ENCODE measurements at places on chromosomes 16 and 17.

GRCh38 chr16:23651943-23652468 lies 10.7 kb downstream of the DCTN5 start:
- H3K36me3 ChIP-seq: peaks cover 17% of the 10 kb centered on the region
- no peak overlapping the region for H3K4me3 ChIP-seq
- H3K27ac ChIP-seq: no peak overlapping the region
- H3K4me1 ChIP-seq: no peaks in the 10 kb centered on the region

- H3K4me3 ChIP-seq: no peak within 1 kb of the TSS
- H3K36me3 ChIP-seq: no peaks in the 10 kb centered on the region
- H3K4me1 ChIP-seq: no peaks in the 10 kb centered on the region
- no peak for DNase-seq
Observed at GRCh38 chr17:72120642-72121163, at the start of gene SOX9. SOX9 (plus strand) TSS chr17:72121020; CDS start chr17:72121392, 372 bp downstream.

DNA sequence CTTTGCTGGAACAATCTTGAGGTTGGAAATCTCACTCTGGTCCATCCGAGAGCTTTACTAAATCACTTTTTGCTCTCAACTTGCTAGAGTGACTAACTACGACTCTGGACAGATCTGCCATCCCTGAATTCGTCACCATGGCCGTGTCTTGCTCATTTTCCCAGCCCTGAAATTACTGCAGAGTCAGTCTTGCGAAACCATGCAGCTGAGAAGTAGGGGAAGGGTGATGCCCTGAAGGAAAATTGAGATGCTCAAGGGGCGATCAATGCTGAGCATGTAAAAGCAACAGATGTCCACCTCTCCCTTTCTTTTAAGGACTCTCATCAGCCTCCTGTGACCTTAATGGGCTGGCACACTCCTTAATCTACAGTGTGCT lies 18.8 kb downstream of the PCTP start:
- H3K27me3 ChIP-seq: no peaks in the 10 kb centered on the region
- H3K27ac ChIP-seq: no peak overlapping the region
- no peaks in the 10 kb centered on the region for H3K36me3 ChIP-seq
- no peak overlapping the region for H3K4me3 ChIP-seq
- DNase-seq: no peak
- H3K4me1 ChIP-seq: no peaks in the 10 kb centered on the region

GRCh38 chr17:41583137-41584127 lies 3.3 kb downstream of the KRT14 start:
- H3K36me3 ChIP-seq: no peaks in the 10 kb centered on the region
- no peak for DNase-seq
- H3K4me1 ChIP-seq: no peaks in the 10 kb centered on the region
- H3K27ac ChIP-seq: no peak overlapping the region
- no peak overlapping the region for H3K4me3 ChIP-seq

DNA sequence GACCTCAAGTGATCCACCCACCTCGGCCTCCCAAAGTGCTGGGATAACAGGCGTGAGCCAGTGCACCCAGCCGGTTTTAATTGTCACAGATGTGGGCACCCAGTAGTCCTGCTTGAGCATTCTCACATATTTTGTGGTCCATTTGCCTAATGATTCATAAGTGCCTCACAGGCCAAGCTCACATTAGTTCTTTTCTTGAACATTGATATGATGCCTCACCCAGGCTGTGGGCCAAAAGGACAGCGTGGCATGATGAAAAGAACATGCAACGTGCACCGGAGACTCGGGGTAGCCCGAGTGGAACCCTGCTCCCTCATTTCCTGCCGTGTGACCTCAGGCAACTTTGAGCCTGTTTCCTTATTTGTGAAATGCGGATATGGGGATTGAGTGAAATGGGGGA lies 181.9 kb downstream of the SNX29 start:
- no peaks in the 10 kb centered on the region for H3K4me1 ChIP-seq
- no peaks in the 10 kb centered on the region for H3K27me3 ChIP-seq
- H3K36me3 ChIP-seq: peaks cover 3% of the 10 kb centered on the region
- H3K27ac ChIP-seq: no peak overlapping the region
- no peak for DNase-seq

GRCh38 chr16:7804635-7805195 lies 472.1 kb downstream of the RBFOX1 start:
- H3K27ac ChIP-seq: no peak overlapping the region
- no peaks in the 10 kb centered on the region for H3K36me3 ChIP-seq
- no peak for DNase-seq
- no peaks in the 10 kb centered on the region for H3K27me3 ChIP-seq
- H3K4me1 ChIP-seq: no peaks in the 10 kb centered on the region
- no peak overlapping the region for H3K4me3 ChIP-seq

DNA sequence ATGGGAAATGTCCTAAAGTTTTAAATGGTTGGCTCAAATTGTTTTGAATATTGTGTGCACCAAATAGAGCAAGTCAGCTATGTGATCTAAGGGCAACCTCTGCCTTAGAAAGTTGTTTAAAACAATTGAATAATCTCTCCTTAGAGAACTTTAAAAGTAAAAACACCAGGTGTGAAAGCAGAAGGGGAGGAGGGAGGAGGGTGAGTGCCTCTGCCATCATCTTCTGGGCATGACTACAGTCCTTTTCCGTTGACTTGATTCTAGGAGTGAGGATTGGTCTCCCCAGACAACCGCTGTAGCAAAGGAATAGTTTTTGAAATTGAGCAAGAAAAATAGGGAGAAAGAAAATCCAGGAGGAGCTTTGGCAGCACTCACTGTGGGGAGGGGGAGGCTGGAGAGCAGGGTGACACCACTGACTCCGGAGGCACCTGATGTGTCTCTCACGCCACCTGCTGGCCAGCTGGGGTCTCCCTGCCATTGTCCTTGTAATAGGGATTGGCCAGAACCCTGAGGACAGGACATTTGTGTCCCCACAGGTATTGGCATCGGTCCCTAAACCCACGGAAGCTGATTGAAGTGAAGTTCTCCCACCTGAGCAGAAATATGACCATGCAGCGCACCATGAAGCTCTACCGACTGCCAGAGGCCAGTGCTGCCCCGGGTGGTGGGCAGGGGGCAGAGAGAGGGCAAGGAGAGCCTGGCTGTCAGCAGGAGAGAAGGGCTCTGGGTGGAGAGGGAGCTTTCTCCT lies 33.3 kb downstream of the PLCD3 start:
- no peak overlapping the region for H3K27ac ChIP-seq
- H3K4me1 ChIP-seq: peaks cover 10% of the 10 kb centered on the region
- H3K4me3 ChIP-seq: no peak overlapping the region
- peaks cover 87% of the 10 kb centered on the region for H3K36me3 ChIP-seq

- DNase-seq: no peak
- no peak overlapping the region for H3K4me3 ChIP-seq
- H3K27ac ChIP-seq: no peak overlapping the region
- peaks cover under 1% of the 10 kb centered on the region for H3K4me1 ChIP-seq
Observed at GRCh38 chr16:49477250-49477895, 103.8 kb downstream of the C16orf78 start.

- H3K4me3 ChIP-seq: no peak overlapping the region
- H3K4me1 ChIP-seq: peaks cover 6% of the 10 kb centered on the region
- no peak overlapping the region for H3K27ac ChIP-seq
- no peak for DNase-seq
- peaks cover 6% of the 10 kb centered on the region for H3K27me3 ChIP-seq
- H3K36me3 ChIP-seq: no peaks in the 10 kb centered on the region
Observed at GRCh38 chr16:2865651-2866050, 7.7 kb upstream of the PRSS22 start.

GRCh38 chr16:6891496-6891895 lies 441.1 kb upstream of the RBFOX1 start:
- H3K36me3 ChIP-seq: no peaks in the 10 kb centered on the region
- no peaks in the 10 kb centered on the region for H3K27me3 ChIP-seq

GRCh38 chr17:65985571-65985970 lies 206.4 kb downstream of the CEP112 start:
- H3K36me3 ChIP-seq: no peaks in the 10 kb centered on the region
- H3K27ac ChIP-seq: no peak overlapping the region
- no peaks in the 10 kb centered on the region for H3K27me3 ChIP-seq
- no peaks in the 10 kb centered on the region for H3K4me1 ChIP-seq

DNA sequence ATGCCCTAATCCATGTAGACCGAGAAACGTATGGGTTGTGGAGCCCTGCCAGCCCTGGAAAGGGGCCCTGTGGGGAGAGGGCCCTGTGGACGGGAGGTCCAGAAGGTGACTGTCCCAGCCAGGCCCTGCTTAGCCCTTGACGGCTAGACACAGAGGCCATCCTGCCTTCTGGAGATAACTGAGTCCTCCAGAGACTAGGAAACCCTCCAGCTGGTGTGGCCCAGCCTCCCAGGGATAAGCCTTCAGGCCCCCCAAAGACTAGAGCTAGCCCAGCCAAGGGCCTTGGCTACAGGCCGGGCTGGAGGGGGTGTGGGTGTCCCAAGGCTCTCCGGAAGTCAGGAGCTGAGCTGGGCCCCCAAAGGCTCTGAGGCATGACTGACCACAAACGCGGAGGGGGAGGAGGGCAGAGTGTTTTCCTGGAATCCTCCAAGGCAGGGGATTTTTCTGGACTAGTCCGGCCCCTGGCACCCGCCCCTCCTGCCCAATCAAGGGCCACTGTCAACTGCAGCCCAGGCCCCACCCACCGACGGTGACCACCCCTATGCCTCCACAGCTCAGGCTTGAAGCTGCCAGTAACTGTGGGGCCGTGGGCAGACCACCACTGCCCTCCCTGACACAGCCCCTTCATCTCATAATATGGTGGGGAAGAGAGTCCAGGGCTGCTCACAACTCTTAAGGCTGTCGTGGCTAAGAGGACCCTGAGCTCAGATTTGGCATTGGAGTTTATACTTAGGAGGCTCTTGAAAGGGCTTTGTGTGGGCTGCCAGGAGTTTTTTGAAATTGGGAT lies 885 bp upstream of the VASN start:
- peaks cover 10% of the 10 kb centered on the region for H3K4me1 ChIP-seq
- no peak for DNase-seq
- H3K27me3 ChIP-seq: peaks cover 10% of the 10 kb centered on the region

GRCh38 chr16:17227278-17227677 lies 243.5 kb downstream of the XYLT1 start:
- no peak overlapping the region for H3K27ac ChIP-seq
- H3K4me1 ChIP-seq: peaks cover 5% of the 10 kb centered on the region

- H3K27ac ChIP-seq: peak overlapping the region; percentile 25
- no peak for DNase-seq
- no peaks in the 10 kb centered on the region for H3K4me1 ChIP-seq
- H3K4me3 ChIP-seq: no peak overlapping the region
Observed at GRCh38 chr16:70662991-70663523, 16.7 kb downstream of the IL34 start.

DNA sequence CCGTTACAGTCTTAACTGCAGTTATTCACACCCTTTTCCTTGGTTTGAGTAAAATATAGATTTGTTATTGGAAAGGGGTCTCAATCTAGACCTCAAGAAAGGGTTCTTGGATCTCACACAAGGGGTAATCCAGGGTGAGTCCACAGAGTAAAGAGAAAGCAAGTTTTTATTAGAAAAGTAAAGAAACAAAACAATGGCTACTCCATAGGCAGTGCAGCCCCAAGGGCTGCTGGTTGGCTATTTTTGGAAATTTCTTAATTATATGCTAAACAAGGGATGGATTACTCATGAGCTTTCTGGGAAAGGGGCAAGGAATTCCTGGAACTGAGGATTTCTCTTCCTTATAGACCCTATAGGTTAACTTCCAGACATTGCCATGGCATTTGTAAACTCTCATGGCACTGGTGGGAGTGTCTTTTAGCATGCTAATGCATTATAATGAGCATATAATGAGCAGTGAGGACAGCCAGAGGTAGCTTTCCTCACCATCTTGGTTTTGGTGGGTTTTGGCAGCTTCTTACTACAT lies 24.5 kb upstream of the MILR1 start:
- no peak overlapping the region for H3K27ac ChIP-seq
- no peaks in the 10 kb centered on the region for H3K4me1 ChIP-seq
- no peak overlapping the region for H3K4me3 ChIP-seq

GRCh38 chr17:1716076-1716911 lies 6.1 kb upstream of the TLCD2 start:
- H3K4me1 ChIP-seq: peaks cover 55% of the 10 kb centered on the region
- peak overlapping the region; percentile 94 for H3K27ac ChIP-seq
- H3K4me3 ChIP-seq: peak overlapping the region; percentile 84
- peaks cover 5% of the 10 kb centered on the region for H3K36me3 ChIP-seq
- H3K27me3 ChIP-seq: peaks cover 46% of the 10 kb centered on the region

DNA sequence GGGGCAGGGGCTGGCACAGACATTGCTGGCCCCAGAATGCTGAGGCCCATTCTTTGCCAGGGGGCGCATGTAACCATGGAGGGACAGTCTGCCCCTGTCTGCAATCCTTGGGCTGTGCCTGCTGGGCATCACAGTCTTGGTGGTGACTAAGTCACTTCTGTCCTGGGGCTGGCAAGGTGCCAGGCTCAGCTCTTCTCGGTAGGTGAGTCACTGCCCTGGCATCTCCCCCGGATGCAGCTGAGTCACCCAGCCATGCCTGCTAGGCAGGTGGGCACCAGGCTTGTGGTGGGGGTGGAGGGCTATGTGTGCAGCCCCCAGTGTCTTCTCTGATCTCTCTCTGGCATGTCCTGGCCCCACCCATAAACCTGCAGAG lies 5.6 kb downstream of the RARA start:
- peak overlapping the region; percentile 6 for H3K27ac ChIP-seq
- no peaks in the 10 kb centered on the region for H3K36me3 ChIP-seq
- H3K4me1 ChIP-seq: peaks cover 97% of the 10 kb centered on the region
- H3K4me3 ChIP-seq: no peak overlapping the region

DNA sequence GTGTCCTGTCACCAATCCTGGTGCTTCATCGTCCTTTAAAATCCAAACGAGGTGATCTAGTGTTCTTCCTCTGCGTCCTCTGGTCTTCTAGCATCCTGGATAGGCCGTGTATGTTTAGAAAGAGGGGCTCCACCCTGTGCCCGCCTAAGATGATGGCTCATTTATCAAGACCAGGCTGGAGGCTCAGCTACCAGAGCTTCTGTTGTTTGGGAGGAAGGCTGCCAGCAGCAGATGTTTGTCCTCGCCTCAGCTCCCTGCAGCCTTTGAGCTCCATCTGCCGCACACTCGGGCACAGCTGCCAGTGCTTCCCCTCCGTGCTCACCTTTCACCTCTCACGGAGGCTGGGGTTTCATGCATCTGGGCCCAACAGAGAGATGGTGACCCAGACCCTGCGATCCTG lies 954.7 kb upstream of the RBFOX1 start:
- no peaks in the 10 kb centered on the region for H3K4me1 ChIP-seq
- DNase-seq: no peak
- H3K36me3 ChIP-seq: no peaks in the 10 kb centered on the region
- H3K4me3 ChIP-seq: no peak overlapping the region
- H3K27me3 ChIP-seq: no peaks in the 10 kb centered on the region

GRCh38 chr16:23013484-23013883 lies 135.8 kb downstream of the USP31 start:
- H3K4me1 ChIP-seq: no peaks in the 10 kb centered on the region
- H3K27ac ChIP-seq: no peak overlapping the region
- no peaks in the 10 kb centered on the region for H3K27me3 ChIP-seq

- peaks cover 48% of the 10 kb centered on the region for H3K27me3 ChIP-seq
- no peak overlapping the region for H3K27ac ChIP-seq
- no peaks in the 10 kb centered on the region for H3K36me3 ChIP-seq
- DNase-seq: no peak
- H3K4me1 ChIP-seq: no peaks in the 10 kb centered on the region
- H3K4me3 ChIP-seq: no peak overlapping the region
Observed at GRCh38 chr17:33288954-33289353, 4.1 kb downstream of the ASIC2 start.
